ENCODE measurements at places on chromosomes 4 and X.

DNA sequence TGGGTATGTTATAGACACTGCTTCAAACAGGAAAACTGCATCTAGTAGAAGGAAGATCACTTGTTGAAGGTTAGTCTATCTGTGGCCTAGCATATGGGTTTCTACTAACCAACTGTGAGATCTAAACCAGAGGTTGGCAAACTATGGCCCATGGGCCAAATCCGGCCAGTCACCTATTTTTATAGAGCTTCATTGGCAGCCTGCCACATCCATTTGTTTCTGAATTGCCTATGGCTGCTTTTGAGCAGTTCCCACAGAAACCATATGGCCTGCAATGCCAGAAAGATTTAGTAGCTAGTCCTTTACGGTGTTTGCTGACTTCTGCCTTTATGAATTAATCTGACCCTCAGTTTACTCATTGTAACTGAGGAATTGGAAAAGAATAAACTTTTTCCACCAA lies 71.1 kb downstream of the MID1 start:
- DNase-seq = no peak

GRCh38 chr4:45030059-45030458 lies 303.7 kb upstream of the GNPDA2 start:
- no peak for DNase-seq

DNA sequence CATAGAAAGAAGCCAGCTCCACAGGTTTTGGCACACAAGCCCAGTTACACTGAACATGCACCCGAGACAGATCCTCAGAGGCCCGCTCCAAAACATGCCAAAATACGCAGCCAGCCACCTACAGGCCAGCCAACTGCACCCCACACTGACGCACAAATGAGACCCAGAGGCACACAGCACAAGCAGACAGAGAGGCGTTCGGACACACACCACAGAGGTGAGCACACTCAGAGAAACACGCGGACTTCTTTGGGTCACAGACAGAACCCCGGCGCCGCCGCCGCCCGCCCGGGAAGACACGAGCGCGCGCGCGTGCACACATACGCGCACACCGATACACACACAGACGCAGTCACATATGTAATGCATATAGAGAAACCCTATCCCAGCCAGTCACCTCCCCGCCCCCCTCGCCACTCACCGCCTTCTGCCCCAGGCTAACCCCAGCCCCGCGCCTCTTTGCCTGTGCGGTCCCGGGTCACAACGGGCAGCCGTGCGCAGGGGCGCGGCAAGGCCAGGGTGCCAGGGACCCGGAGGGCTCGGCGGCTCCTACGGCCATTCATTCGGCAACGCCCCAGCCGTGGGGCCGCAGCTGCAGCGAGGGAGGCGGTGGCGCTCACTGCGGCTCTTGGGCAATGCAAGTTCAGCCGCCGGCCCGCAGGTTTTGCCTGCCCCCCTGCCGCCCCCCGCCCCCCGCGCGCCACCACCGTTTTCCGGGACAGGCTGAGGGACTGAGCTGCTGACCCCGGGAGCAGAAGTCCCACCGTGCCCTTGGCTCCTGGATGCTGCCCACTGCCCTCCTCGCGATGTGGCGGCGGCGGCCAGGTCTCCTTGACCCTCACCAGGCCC lies 553 bp downstream of the SEPTIN6 start:
- no peak for DNase-seq

DNA sequence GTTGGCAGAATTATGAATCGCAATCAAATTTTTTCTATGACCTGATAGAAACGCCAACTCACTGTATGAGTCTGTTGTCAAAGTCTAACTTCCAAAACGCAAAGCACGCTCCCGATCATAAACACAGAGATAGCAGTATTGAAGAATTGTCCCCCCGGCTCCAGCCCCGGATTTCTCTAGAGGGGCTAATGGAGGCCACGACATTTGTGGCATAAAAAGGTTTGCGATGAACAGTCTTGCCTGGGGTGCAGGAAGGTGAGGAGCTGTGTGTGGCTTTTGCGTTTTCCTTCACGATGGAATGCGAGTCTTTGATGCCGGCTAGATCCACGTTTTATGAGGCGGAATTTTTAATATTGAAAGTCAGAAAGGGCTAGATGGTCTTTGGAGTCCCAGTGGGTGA lies 183.0 kb downstream of the CRLF2 start:
- DNase-seq = no peak

DNA sequence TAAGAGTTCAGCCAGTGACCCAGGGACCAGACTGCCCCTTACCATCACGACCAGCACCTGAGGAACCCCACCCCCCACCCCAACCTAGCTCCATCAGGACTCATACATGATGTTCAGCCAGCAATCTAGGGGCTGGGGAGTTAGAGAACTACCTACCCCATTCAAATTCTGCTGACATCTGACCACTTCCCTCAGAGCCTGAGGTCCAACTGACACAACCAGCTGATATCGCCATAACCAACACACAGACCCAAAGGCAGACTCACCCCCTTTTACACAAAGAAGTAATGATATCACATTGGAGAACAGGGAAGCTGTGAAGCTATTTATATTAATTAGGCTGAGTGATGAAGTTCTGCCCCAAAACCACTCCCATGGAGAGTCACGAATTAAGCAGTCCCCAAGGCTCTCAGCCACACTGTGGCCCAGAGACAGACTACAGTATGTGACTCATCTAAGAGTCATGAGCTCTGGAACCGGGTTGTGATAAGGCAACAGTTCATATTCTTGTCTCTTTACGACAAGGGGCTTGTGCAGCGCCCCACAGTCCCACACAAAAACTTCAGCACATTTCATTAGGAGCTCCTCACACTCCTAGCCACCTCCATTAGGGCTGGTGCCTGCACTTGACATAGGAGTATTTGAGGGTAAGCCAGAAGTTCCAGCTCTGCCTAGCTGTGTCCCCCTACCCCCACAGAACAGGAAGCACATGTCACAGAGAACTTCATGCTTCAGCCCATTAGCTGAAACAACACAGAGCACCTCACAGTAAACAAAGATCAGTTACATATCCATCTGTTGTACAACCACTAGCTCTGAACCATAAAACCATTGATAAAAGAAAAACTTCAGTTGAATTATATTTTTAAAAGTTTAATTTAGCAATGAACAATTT lies 184.7 kb upstream of the ZCCHC13 start:
- DNase-seq = no peak

DNA sequence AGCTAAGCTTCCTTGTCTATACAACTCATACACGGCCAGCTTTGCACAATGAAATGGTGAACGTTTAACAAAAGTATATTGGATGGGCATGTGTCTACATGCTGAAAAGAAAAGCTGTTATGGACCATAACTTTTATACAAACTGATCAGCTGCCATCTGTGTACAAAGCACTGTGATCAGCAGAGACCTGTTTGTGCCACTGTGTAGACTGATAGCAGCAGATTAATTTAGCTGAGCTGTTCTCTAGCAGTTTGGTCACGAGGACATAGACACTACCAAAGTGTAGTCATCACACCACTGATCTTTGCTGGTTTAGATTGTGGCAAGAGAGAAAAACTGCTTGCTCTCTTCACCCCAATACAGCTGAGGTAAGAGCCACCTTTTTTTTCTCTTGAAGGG lies 124.5 kb downstream of the RAPGEF2 start:
- no peak for DNase-seq

- no peak for DNase-seq
Measured at GRCh38 chr4:80127870-80128419, 54.9 kb upstream of the ANTXR2 start.

- no peak for DNase-seq
Measured at GRCh38 chr4:175411251-175411650, 400.8 kb downstream of the GPM6A start.

DNA sequence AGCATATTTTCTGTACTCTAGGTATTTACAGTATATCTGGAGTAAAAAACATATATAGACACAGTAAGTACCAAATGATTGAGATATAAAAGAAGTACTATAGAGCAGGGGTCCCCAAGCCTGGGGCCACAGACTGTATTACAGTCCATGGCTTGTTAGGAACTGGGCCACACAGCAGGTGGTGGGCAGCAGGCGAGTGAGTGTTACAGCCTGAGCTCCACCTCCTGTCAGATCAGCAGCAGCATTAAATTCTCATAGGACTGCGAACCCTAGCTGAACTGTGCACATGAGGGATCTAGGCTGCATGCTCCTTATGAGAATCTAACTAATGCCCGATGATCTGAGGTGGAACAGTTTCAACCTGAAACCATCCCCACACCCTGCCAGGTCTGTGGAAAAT lies 300.7 kb downstream of the NR3C2 start:
- no peak for DNase-seq

GRCh38 chrX:53153581-53153980 lies 59.6 kb downstream of the KANTR start:
- no peak for DNase-seq

GRCh38 chr4:6925357-6925836 lies 15.8 kb downstream of the TBC1D14 start:
- DNase-seq = no peak

- DNase-seq = no peak
Measured at GRCh38 chrX:101605146-101605545, 12.7 kb downstream of the ARMCX6 start.

DNA sequence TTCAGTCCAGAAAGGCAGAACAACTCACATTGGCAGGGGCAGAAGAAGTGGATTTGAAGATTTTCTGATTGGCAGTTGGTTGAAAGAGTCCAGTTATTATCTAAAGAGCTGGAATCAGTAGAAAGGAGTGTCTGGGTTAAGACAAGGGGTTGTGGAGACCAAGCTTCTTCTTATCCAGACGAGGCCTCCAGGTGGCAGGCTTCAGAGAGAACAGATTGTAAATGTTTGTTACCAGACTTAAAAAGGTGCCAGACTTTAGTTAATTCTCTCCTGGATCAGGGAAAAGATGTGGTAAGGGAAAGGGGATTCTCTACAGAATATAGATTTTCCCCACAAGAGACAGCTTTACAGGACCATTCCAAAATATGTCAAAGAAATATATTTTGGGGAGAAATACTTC lies 36.7 kb upstream of the TLR3 start:
- no peak for DNase-seq

DNA sequence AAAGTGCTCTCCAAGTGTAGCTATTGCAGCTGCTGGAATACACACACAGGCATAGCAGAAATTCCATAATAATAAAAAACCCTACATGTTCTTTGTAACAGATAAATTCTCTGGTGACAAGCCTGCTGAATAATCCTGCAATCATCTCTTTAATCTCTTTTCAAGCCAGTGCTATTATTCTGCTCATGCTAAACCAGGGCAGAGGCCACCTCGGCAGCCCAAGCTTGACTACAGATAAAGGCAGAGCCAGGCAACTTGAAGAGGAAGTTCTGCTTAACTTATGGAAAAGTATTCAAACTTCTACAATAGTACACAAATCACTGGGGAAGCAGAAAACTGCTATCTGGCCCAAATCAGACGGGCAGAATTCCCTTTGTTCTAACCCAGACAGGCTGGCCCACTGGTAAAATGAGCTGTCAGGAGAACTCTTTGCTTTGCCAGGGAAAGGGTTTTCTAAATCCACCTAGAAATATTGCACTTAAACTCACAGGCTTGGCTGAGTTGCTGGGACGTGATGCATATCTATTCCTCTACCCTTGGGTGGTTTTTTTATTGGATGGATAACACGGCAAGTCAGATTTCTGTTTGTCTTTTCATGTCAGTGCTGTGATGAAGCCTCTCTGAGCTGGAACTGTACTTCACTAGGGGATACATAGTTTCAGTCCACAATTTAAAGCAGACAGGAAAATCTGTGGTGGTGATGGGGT lies 70.5 kb downstream of the GATB start:
- DNase-seq = no peak

- DNase-seq = no peak
Measured at GRCh38 chr4:100106982-100107381, 83.3 kb downstream of the DDIT4L start.

GRCh38 chr4:37938208-37938607 lies 22.0 kb upstream of the PTTG2 start:
- DNase-seq = no peak

- no peak for DNase-seq
Measured at GRCh38 chr4:48300004-48300403, 30.4 kb upstream of the TEC start.

DNA sequence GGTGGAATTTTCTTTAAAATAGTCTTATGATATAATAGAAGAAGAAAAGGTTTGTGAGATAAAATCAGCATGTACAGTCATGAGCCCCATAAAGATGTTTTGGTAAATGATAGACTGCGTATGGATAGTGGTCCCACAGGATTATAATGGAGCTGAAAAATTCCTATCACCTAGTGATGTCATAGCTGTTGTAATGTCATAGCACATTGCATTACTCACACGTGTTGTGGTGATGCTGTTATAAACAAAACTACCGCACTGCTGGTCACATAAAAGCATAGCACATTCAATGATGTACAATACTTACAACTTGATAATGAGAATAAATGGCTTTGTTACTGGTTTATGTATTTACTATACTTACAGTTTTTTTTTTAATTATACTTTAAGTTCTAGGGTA lies 715.2 kb upstream of the HTR2C start:
- no peak for DNase-seq

GRCh38 chr4:41385481-41385880 lies 128.8 kb downstream of the UCHL1 start:
- DNase-seq = no peak

DNA sequence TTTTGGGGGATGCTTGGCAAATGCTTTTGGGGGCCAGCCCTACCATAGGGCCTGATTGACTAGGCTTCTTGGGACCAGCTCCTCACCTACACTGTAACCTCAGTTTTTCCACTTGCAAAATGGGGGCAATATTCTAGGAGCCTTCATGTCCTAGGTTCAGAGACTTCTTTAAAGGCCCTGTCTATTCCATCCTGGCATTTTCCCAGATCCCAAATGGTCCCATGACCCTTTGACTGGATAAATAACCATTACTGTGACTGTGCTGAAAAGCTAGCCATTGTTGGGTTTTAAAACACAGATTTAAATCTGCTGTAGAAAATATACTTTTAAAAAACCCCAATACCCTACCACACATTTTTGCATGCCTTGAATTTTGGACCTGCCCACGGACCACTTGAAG lies 149.8 kb downstream of the EFNB1 start:
- no peak for DNase-seq

GRCh38 chr4:84389406-84389805 lies 109.7 kb downstream of the NKX6-1 start:
- no peak for DNase-seq

- no peak for DNase-seq
Measured at GRCh38 chr4:13543839-13544605, at the start of gene NKX3-2. TSS of gene NKX3-2 (minus strand) at chr4:13544508. CDS start at chr4:13544414, 94 bp downstream.

- no peak for DNase-seq
Measured at GRCh38 chrX:110168585-110168984, 149.3 kb downstream of the AMMECR1 start.

- no peak for DNase-seq
Measured at GRCh38 chrX:65894133-65894532, 145.7 kb downstream of the VSIG4 start.

GRCh38 chr4:127084666-127085065 lies 548.1 kb upstream of the INTU start:
- DNase-seq = no peak

Measured in cortex of kidney (tissue), 1 donor.